ENCODE measurements at places on chromosomes 4 and X. TPM values are rescaled to one million over a fixed set of nuclear protein-coding genes. Genes with fewer than 3 reads are reported as not detected.
A peak's percentile ranks its signal among the peaks of the same experiment; 100 is the strongest.

GRCh38 chrX:32533848-32534247, 677.5 kb downstream of the DMD start:
- no peak for DNase-seq

DNA sequence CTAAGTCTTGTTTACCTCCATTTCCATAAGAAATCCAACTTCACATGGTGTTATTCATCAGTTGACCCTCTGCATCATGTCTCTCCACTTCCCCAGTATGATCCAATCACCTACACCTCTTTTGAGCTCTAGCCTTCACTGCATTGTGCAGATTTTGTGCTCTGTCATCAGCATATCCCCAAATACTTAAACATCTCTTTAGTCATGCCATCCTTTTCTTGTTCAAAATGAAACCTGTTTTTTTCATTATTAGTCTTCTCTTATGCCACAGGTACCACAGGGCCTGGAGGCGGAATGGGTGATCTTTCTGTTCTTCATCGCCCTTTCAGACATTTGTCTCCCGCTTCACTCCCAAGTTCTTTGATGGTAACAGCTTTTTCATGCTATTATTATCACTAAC, 382.7 kb upstream of the GALNTL6 start:
- no peak for DNase-seq

- peak; percentile 25 for DNase-seq
These were observed 37.4 kb downstream of the OCRL start for GRCh38 chrX:129577473-129577872.

DNA sequence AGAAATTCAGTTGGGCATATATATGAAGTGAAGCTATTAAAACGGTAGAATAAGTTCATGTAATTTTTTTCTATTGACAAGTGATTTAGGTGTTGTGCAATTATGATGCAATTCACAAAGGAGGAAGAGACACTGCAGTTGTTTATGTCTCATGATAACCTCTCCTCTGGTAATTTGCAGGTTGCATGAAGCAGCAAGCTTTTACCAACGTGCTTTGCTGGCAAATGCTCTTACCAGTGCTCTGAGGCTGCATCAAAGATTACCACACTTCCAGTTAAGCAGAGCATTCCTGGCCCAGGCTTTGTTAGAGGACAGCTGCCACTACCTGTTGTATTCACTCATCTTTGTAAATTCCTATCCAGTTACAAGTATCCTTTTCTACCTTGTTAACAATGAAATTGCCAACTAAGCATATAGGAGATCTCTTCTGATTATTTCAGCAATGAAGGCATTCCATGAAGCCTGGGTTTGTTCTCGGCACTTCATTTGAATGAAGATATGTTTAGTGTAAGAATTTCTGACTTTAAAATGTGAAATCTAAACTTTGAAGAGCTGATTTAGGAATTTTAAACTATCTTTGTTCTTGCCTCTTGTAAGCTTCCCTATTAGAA, 3.9 kb downstream of the TMEM33 start:
- DNase-seq = peak; percentile 92

The GAB3 gene
- 0.13 TPM for total RNA-seq

The MID1 gene
- 3.2 TPM for total RNA-seq

GRCh38 chrX:15512401-15512965, 11.9 kb downstream of the BMX start:
- DNase-seq = peak; percentile 69

GRCh38 chr4:134465417-134465816, 263.8 kb upstream of the PABPC4L start:
- no peak for DNase-seq

DNA sequence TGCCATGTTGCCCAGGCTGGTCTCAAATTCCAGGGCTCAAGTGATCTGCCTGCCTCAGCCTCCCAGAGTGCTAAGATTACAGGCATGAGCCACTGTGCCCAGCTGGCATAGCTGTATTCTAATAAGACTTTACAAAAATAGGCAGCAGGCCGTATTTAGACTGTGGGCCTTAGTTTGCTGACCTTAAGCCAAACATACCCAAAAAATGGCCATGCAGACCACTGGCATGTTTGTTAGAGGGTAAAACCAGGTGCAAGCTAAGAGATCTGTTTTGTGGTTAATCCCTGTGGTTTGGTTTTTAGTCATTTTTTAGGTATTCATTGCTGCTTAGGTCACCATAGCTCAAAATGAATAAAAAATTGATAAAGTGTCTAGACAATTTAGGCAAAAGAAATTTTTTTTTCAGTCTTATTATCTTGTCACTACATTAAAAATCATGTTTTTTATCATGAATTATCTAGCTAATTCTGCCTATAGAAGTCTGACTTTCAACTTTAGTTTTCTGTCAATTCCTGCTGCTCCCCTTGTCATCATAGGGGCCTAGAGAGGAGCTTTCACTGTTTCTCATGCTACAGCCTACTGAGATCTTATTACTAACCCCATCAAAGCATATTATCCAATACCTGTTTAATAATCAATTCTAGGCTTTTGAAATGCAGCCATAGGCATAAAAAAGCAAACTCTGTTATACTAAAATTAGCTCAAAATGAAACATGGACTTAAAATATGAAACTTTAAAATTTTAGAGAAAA, 7.5 kb upstream of the SPINK2 start:
- no peak for DNase-seq

The ZFP92 gene
- 1.3 TPM for total RNA-seq

DNA sequence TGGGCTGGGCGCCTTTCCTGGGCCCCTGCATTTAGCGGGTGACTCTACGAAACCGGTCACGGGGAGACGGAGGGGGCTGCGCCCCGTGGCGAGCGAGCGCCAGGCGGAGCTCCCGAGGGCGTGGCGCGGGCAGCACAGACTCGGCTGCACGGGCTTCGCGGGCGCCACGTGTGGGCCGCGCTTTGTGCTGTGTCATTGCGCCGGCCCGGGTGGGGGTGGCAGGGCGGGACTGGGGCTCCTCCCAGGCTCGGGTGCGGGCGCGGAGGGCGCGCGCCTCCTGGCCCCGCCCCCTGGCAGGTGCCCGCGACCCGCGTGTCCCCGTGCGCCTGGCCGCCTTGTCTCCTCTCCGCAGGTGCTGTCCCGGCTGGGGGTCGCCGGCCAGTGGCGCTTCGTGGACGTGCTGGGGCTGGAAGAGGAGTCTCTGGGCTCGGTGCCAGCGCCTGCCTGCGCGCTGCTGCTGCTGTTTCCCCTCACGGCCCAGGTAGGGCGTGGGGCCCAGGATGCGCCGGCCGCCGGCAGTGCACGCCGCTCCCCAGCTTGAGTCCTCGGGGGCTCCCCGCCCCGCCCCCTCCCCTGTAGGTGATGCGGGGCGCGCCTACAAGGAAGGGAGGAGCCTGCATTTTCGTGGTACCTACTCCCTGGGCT, 651 bp downstream of the UCHL1 start:
- DNase-seq = no peak

DNA sequence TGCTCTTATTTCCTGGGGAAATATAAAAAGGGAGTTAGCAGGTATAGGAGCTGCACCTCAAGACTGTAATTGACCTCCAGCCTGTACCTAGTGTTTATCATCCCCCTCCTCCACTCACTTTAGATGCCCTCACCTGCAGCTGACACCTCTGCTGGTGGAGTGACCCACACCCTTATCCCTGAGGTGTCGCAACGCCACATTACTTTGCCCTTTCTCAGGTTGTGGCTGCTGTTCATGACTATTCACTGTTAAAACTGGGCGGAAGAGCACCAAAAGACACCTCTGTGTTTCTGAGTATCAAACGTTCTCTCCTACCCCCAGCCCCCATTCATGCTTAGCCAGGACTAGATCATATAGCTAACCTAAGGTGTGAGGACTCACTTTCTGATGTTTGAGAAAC, 101.5 kb upstream of the ADAMTS3 start:
- no peak for DNase-seq

GRCh38 chrX:9466124-9466495, 1.3 kb downstream of the TBL1X start:
- DNase-seq = no peak

The CYLC1 gene
- not detected for total RNA-seq

DNA sequence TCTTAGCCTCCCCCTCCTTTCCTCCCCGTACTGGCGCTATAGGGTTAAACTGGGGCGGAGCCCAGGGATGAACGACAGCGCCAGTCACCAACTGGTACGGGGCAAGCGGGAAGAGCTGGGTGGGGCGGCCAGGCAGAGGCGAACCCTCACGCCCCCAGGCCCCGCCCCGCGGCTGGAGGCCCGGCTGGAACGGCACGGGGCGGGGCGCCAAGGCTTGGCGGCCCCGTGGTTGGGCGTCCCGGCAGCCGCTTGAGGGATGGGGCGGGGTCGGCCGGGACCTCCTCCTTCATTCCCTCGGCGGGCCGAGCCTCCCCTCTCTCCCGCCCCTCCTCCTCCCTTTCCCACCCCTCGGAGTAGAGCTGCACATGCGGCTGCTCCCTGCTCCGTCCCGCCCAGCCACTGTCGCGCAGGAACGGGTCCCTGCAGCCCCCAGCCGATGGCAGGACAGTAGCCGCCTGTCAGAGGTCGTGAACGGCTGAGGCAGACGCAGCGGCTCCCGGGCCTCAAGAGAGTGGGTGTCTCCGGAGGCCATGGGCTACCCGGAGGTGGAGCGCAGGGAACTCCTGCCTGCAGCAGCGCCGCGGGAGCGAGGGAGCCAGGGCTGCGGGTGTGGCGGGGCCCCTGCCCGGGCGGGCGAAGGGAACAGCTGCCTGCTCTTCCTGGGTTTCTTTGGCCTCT, at the start of gene EDA:
Gene EDA, plus strand, starts transcription at position 335 of the 678 bp plus-strand sequence.
- DNase-seq = peak; percentile 57

The NKX6-1 gene
- not detected for total RNA-seq

- DNase-seq = peak; percentile 13
These were observed 482 bp downstream of the RNF4 start for GRCh38 chr4:2469192-2469984.

DNA sequence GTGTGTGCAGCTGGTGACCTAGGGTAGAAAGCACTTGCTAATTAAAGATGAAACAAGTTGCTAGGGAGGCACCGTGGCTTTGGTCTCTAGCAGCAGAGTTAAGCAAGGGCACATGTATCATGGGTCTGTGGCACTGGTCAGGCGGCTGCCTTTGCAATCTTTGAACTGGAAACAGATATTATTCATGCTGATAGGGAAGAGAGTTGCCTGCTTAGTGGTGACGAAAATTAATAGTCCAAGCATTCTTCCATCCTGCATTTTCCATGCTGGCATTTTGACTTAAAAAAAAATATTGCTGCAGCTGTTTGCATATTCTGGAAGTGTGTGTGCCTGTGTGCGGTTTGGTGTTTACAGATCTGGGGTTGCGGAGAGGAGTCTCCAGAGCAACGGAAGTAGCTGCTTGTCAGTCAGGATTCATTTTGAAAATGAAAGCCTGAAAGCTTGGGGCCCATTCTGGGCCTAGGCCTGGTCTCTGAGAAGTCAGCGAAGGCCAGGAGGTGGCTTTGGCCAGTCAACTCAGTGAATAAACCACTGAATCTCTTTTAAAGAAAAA, 2.3 kb upstream of the SOWAHD start:
- no peak for DNase-seq

DNA sequence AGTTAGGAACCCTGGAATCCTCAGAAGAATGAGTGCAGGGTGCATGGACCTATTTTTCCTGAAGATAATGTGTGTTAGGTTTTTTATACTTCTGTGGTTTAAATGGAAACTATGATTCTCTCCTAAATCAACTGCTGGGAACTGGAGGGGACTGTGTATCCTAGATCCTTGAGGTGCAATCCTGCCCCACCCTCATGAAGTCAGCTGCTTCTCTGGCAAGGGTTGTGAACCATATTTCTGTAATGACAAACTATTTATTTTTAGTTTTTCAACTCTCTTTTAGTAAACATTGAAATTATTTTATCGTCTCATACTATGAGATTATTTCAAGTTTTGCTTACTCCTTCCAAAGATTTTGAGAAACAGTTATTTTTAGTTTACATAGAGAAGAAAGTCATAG, 25.8 kb upstream of the VEGFC start:
- peak; percentile 11 for DNase-seq

- DNase-seq = no peak
These were observed 24.9 kb upstream of the GPC4 start for GRCh38 chrX:133440081-133440796.

DNA sequence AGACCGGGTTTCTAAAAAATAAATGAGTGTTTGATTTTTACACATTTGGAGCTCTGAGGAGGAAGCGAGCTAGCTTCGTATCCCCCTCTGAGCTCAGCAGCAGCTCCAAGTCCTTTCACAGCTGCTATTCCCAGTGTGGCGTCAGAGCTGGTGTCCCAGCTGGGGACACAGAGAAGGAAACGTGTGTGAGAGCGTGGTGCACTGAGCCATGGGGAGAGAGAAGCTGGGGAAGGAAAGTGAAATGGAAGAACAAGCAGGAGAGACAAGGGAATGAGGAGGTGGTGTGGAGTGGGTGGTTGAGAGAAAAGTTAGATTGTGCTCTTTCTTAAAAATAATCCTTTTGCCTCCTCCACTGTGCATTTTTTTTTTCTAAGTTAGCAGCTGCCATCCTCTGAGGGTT, 79.5 kb upstream of the SLC4A4 start:
- DNase-seq = no peak

Measured in bronchial epithelial cell (primary cell).